AG09319 (cell line): ENCODE measurements at places on chromosomes 12 and 14.

- no peak for DNase-seq
Measured at GRCh38 chr14:81681541-81681940, 147.9 kb upstream of the SEL1L start.

- no peak for DNase-seq
Measured at GRCh38 chr12:10033783-10034545, 3.5 kb downstream of the CLEC9A start.

DNA sequence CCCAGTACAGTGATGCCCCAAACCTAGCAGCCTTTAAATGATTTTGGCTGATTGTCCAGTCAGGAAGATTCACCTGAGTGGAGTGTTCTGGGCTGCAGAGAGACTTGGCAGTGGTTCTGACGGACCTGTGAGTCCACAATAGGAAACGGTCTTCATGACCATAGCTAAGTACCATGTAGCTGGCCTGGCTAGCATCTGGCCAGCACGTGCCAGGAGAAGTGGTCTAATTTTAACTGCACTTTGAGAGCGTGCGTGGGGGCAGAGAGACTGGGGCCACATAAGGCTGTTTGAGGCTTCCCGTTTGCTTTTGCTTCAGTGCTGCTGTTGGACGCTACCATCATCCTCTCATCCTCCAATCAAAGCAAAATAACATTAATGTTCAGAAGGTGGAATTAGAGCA, 54.7 kb downstream of the PPM1A start:
- DNase-seq, result no peak

- no peak for DNase-seq
Measured at GRCh38 chr14:64689289-64689688, 14.9 kb upstream of the PLEKHG3 start.

DNA sequence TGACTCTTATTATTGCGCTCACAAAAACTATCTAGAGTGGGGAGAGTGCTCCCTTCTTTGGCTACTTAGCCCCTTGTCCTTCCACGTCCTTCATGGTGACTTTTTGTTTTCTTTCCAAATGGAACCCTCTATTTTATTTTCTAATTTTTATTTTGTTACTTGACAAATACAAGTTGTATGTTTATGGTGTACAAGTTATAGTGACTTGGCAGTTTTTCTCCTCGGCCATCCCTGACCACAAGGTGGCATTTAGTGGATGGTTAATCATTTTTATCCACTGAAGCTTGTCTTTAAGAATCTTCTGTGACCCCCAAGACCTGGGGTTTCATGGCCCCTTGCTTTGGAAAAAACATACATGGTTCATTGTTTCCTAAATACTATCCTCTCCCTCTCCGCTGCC, 70.1 kb downstream of the NKX2-1 start:
- no peak for DNase-seq

DNA sequence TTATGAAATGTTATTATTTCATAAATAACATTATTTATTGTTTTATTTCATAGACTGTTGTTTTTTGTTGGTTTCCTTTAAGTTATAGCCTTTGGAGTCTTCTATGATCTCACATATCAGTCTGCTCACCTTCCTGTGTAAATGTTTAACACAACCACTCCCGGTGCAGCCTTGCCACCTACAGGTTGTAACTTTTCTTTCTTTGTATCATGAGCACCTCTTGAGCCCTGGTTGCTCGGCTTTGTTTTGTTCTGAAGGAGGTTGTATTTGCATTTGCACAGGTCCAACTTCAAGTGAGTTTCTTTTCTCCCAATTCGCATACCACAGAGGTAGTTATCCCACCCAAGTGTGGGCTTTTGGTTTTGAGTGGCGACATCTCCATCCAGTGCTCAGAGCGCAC, 121.4 kb downstream of the SLC15A4 start:
- DNase-seq, result no peak

- DNase-seq, result no peak
Measured at GRCh38 chr14:74669846-74670245, 43.0 kb downstream of the AREL1 start.

DNA sequence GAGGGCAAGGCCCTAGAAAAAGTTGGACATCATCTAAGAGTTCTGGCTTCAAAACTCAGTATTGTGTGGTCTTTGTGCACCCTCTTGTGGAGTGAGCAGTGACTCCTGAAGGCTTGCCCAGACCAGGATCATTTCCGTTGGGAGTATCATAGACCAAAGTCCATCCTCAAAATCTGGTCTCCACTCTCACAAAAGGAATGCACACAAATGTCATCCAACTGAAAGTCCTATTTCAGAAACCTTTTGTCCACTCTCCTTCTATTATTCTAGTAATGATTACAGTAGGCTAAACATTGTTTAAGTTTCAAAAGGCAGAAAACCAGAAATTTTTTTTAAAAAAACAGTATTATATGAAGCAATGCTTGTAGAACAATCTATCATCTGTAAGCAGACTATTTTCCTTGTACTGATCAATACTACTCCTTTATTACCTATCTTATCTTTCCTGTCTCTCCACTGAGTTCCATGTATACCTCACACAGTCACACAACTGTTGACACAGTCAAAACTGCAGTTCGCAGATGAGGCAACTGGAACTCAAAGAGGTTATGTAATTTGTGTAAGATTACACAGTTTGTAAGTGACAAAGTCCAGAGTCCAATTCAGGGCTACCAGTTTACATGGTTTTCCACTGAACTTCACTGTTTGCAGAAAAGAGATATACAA, 41.4 kb downstream of the COX16 start:
- peak; percentile 4 for DNase-seq

- no peak for DNase-seq
Measured at GRCh38 chr14:34237677-34238076, 224.4 kb downstream of the SPTSSA start.

DNA sequence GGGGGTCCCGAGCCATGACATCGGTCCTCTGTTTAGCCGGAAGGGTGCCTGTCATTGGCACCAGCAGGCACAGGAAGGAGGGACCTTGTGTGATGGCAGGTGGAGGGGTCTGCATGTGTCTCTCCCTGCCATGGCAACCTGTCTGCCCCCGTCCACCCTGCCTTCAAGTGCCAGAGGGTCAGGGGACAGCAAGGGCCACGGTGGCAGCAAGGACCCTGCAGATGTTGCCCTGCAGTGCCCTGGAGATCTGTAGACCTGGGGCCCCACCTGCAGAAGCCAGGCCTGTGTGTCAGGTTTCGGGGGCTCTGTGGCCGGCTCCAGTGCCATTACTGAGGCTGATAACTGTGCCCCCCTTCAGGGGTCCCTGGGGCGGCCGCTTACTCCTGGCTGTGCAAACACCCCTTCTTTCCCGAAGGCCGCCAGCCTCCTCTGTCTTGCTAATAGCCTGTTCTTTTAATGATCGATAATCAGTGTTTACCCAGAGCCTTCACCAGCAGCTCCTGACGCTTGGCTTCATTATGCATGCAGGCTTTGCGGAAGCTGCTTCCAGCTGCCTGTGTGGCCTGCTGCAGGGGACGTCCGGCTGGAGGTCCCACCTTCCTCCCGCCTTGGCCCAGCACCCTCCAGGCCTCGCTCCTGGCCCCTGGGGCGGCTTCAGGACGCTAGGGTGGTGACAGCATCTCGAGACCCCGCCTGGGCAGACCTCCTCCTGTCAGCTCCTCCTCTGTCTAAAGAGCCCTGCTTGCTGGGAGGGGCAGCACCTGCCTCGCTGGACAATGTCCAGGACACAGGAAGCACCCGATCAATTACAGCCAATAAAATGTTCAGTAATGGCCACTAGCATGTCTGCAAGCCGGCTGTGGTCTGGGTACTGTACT, 153.0 kb downstream of the KIF26A start:
- no peak for DNase-seq

GRCh38 chr12:15592934-15593333, 196.3 kb downstream of the EPS8 start:
- DNase-seq, result no peak

DNA sequence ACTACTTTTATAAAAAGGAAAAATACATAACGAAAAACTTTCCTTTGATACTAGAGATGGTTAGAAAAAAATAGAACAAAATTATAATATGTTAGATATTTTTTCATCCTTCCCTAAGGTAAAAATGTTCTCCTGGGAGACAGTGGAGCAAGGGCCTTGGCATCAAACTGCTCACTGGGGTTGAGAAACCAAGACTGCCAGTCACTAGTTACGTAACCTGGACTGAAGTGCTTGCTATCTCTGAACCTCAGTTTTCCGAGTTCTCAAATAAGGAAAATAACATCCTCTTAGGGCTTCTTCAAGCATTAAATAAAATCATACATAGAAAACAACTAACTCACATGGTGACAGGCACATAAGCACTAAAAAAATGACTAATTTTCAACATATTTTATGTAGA, 48.2 kb upstream of the FRMD6 start:
- DNase-seq, result no peak

DNA sequence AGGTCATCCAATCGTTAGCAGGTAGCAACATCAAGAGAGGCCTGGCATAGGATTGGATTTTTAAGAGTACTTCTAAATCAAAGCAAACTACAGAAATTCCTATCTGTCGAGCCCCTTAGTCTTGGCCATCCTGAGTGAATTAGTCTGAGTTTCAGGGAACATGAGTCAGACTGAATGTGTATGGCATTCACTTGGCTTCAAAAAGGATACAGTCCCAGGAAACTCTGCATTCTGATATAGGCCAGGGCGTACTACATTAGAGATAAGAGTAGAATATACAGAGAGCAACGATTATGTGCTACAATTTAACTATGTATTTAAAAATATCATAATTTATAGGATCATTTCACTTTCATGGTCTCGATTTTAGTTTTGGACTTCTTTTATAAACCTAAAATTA, 242.2 kb downstream of the SOX5 start:
- no peak for DNase-seq

GRCh38 chr12:93208011-93208410, 169.7 kb upstream of the NUDT4 start:
- DNase-seq, result no peak

DNA sequence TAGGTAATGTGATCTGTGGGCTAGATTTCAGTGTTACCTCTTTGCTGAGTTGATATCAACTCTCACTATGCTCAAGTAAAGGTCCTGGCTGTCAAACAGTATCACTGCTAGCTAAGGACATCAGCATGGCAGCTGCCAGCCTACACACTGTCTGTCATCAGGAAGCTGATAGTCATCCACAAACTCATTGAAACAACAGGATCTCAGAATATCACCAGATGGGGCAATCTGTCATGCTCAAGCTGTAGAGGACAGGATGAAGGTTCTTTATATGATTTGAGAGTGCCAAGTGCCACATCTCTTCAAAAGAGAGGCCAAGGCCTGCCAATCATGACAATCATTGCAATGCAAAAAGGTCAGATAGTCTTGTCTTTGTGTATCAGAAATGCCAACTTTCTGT, 811.5 kb upstream of the SEL1L start:
- no peak for DNase-seq

- DNase-seq, result no peak
Measured at GRCh38 chr12:4621511-4621910, 27.3 kb downstream of the AKAP3 start.

- no peak for DNase-seq
Measured at GRCh38 chr14:71289536-71289935, 382.3 kb downstream of the PCNX1 start.

DNA sequence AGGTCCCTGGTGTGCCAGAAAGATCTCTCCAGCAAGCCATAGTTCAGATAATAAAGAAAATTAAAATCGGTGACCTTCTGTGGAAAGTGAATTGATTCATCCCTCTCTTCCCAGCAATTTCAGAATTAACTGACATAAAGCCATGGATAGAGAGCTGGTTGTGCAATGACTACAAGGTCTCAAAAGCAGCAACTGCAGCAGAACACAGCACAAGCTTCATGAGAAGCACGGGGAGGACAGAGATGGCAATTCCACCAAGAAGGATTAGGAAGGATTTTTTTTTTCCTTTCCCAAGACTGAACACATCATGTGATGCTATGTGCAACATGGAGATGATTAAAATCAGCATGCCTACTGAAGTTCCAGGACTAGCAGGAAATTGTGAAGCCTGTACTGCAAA, 154.9 kb upstream of the PLEKHG7 start:
- no peak for DNase-seq

DNA sequence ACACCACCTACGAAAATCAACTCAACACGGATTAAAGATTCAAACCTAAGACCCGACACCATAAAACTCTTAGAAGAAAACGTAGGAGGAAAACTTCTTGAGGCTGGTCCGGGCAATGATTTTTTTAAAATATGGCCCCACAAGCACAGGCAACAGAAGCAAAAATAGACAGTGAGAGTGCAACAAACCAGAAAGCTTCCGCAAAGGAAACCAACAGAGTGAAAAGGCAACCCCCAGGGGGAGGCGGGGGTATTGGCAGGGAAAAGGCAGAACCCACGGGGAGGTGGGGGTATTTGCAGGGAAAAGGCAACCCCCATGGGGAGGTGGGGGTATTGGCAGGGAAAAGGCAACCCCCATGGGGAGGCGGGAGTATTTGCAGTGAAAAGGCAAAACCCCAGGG, 20.5 kb upstream of the FBRSL1 start:
- DNase-seq, result no peak

DNA sequence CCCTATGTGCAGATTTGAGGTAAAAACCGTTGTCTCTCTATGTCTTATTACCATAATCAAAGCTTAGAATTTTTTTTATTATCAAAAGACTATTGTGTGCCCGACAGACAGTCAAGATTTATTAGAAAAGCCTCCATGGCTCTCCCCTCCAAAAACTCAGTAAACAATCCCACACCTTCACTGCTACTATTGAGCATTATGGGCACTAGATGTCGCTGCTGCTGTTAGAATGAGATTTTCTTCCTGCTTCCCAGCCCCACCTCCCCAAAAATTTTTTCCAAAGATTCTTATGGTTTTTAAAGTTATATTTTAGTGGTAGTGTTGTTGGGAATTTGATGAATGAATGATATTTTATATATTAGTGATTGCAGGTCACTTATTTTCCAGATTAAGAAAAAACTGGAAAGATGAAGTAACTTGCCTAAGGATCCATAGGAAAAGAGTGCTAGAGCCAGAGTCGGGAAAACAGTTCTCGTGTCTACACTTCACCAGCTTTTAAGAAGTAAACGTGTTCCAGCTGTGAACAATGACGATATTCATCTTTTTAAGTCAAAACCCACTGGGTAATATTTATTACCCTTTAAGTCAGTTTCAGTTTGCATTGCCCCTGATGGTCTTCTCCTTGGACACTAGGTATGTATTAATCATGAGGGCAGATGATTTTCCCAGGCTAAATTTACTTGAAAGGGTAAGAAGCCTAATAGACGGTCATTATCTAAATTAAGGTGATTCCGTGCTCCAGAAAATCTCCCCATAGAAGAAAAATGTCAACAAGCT, 12.2 kb upstream of the FOXG1 start:
- DNase-seq, result no peak

- DNase-seq, result no peak
Measured at GRCh38 chr12:115870021-115870420, 407.5 kb downstream of the MED13L start.
